ENCODE measurements at places on chromosomes 2 and 18.
A peak's percentile ranks its signal among the peaks of the same experiment; 100 is the strongest.

GRCh38 chr2:45844796-45845457, 193.5 kb downstream of the PRKCE start:
- DNase-seq, result no peak

- DNase-seq, result peak; percentile 58
Measured at GRCh38 chr2:31060397-31060796, 77.8 kb downstream of the GALNT14 start.

GRCh38 chr2:1601471-1602277, 142.6 kb downstream of the PXDN start:
- DNase-seq, result no peak

GRCh38 chr2:38702413-38702812, 36.5 kb downstream of the GALM start:
- DNase-seq, result no peak

- no peak for DNase-seq
Measured at GRCh38 chr2:20595439-20596192, 55.3 kb downstream of the HS1BP3 start.

GRCh38 chr2:102258386-102259074, 52.8 kb upstream of the IL1RL1 start:
- peak; percentile 88 for DNase-seq

DNA sequence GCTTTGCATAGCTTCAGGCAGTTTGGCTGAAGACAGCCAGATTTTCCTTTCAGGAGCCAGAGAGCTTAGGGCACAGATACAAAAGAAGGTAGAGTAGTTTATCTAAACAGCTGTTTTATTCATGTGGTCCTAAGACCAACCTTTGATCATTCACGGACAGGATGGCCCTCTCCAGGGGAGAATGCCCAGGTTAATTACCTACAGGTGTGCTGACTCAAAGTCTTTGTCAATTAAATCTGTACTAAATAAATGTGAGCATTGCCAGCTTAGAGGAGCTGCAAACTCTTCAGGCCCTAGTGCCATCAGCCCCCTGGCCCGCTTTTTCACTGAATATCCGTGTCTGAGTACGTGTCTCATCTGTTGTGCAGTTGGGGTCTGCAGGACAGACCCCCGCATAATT, 554.7 kb downstream of the NUP35 start:
- DNase-seq, result no peak

- peak; percentile 82 for DNase-seq
Measured at GRCh38 chr18:59149007-59149406, 9.3 kb downstream of the SEC11C start.

GRCh38 chr2:160210599-160211138, 10.6 kb upstream of the ITGB6 start:
- peak; percentile 93 for DNase-seq

- DNase-seq, result no peak
Measured at GRCh38 chr2:207283356-207283755, 117.6 kb upstream of the KLF7 start.

DNA sequence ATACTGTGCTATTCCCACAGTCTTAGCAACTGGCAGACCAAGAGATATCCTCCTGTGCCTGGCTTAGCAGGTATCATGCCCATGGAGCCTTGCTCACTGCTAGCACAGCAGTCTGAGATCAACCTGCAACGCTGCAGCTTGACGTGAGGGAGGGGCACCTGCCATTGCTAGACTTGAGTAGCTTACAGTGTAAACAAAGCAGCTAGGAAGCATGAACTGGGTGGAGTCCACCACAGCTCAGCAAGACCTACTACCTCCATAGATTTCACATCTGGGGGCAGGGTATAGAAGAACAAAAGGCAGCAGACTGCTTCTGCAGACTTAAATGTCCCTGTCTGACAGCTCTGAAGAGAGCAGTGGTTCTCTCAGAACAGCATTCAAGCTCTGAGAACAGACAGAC, 74.8 kb downstream of the AKAIN1 start:
- DNase-seq, result peak; percentile 78

DNA sequence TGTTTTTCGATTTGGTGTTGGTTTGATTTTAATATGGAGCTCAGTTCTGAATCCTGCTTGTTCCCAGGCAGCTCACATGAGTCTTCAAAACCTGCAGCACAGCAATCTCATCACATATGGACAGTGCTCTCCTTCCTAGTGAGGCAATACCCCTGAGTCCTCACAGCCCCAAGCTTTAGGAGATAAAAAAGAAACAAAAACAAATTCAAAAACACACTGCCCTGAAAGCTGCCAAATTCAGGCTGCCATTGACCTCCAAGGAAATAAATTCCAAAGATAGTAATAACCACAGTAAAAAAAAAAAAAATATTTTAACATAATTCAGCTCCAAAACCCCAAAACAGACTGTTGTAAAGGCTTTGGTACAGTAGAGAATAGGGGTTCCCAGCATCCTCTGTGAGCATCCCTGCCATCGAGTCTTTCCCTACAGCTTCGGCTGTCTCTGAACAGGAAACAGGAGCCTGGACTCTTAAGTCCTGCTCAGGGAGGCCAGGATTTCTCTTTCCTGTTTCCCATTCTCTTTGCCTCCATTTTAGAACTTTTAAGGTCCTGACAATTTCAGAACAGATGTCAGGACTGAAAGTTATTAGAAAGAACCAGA, 14.7 kb upstream of the SP3 start:
- DNase-seq, result no peak

GRCh38 chr2:26346454-26347053, at the start of gene ADGRF3:
TSS of gene ADGRF3 (minus strand) at chr2:26346789. CDS start at chr2:26346234, 555 bp downstream.
- DNase-seq, result peak; percentile 82

- DNase-seq, result no peak
Measured at GRCh38 chr2:69059731-69060290, 46.8 kb downstream of the ANTXR1 start.

DNA sequence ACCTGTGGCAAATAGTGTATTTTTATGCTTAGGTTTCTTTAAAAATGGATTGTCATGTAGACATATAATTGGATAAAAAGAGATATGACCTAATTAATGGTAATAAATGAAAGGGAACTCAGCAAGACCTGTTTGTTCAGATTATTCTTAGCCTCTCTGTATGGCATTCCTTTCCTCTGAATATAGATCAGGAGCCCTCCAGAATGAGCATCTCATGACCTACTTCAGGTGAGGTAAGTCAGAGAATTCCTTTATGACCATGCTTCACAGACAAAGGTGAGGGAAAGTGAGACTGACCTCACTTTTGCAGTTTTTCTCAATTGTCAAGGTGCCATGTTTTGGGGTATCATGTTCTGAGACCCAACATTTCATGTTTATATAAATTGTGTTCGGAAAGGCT, 1744.3 kb upstream of the PIK3C3 start:
- peak; percentile 13 for DNase-seq

DNA sequence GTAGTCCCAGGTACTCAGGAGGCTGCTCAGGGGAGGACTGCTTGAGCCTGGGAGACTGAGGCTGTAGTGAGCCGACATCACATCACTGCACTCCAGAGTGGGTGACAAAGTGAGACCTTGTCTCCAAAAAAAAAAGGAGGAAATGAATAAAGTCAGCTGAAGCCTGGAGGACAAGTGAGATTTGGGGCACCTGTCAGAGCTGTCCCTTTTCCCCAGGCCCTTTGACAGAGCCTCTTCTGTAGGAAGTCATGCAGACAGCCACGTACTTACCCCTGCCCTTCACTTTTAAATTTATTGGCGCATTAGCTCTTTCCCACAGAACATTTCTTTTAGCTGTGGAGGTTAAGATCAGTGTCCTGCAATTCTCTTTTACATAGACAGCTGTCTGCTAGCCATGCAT, 151.0 kb upstream of the DNMT3A start:
- peak; percentile 65 for DNase-seq

- DNase-seq, result peak; percentile 80
Measured at GRCh38 chr18:50806208-50806616, 13.6 kb downstream of the MRO start.

- DNase-seq, result peak; percentile 96
Measured at GRCh38 chr2:219002395-219003266, 9.4 kb upstream of the CRYBA2 start.

DNA sequence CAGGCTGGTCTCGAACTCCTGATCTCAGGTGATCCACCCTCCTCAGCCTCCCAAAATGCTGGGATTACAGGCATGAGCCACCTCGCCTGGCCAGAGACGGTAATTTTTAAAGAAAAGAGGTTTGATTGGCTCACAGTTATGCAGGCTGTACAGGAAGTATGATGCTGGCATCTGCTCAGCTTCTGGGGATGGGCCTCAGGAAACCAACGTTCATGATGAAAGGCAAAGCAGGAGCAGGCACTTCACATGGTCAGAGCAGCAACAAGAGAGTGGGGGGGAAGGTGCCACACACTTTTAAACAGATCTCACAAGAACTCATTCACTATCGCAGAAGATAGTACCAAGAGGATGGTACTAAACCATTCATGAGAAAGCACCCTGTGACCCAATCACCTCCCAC, 38.0 kb upstream of the GPD2 start:
- DNase-seq, result no peak

DNA sequence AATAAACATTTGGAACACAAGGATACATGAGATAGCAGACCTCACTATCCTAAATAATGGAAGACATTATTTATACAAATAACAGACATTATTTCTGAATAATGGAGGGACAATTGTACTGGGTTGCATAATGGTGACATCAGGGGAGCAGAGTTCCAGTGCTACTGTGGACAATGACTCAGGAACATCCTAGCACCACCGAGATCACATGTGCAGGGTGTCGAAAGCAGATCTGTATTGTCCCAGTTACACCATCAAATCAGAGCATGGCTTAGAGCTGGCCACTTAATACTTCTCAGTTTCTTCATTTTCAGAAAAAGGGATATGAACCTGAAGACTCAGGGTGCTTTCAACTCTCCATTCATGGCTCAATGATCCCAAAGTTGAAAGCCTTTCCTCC, 249.1 kb upstream of the RBMS1 start:
- no peak for DNase-seq

DNA sequence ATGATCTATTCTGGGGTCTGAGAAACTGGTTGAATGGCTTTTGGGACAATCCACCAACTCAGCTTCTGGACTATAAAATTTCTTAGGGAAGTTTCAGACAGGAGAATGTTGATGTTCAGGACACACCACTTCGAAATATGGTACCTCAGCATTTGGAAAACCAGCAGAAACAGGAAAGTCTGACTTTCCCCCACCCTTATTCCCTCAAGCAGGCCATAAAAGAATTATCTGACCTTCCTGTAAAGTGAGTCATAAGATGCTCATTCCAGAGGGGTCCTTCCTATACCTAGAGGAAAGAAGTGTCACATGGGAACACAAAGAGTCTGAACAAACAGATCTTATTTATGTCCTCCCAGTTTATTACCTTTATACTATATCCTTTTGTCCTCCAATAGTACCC, 415.0 kb downstream of the CPS1 start:
- no peak for DNase-seq

DNA sequence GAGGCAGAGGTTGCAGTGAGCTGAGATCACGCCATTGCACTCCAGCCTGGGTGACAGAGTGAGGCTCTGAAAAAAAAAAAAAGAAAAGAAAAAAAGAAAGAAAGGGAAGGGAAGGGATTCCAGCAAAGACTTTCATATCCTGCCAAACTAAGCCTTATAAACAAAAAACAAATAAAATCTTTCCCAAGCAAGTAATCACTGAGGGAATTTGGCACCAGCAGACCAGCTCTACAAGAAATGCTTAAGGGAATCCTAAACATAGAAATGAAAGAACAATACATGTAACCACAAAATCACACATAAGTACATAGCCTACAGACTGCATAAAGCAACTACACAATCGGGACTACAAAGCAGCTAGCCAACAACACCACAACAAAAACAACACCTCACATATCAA, 79.1 kb downstream of the TRABD2A start:
- DNase-seq, result no peak

GRCh38 chr2:239966853-239967552, 58.1 kb downstream of the NDUFA10 start:
- no peak for DNase-seq

DNA sequence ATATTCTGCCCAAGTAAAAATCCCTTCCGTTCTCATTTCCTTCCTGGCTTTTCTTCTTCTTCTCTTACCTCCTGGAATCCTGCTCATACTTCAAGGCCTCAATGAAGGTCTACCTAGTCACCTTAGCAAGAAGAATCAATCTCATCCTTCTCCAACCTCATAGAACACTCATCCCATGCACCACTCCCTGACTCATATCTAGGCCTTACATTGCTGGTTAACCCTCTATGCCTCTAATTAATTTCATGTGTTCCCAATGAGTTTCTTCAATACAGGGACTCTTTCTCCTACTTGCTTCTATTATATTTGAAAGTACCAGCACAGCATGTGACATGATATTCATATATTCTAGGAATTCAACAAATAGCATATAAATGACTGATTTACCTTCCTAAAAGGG, 63.0 kb downstream of the BCL11A start:
- DNase-seq, result no peak

DNA sequence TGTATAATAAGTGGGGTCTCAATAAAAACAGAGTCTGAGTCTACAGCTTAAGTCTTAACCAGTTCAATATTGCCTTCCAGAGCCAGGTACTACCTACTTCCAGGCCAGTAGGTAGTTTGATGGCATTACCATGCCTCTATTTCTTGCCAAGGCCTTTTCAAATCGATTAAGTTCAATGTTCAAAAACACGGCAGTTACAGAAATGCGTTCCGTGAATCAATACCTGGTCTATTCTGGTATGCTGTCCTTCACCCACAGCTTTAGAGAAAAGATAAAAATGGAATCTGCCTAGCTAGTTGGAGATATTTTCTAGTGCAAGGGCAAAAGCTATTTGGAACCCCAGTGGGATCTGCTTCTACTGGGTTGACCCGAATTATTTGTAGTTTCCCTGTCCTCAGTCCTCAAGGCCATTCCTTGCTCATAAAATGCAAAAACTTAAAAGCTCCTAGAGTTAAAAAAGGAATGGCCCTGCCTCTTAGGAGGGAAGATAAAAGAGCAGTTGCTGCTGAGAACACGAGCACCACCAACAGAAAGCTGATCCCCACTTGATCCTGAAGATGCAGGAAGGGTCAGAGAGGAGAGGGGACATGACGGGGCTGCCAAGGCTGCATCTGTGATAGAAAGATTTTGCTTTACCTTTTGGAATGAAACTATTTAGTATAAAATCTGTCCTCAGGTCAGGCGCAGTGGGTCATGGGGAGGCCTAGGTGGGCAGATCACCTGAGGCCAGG, 109.6 kb upstream of the SCG2 start:
- no peak for DNase-seq
